Foreskin fibroblast (primary cell): ENCODE measurements at places on chromosomes 2 and 18.

- no peak for DNase-seq
These were observed 126.9 kb downstream of the SPTBN1 start for GRCh38 chr2:54582987-54583386.

- no peak for DNase-seq
These were observed 13.4 kb upstream of the COPS8 start for GRCh38 chr2:237072067-237072931.

DNA sequence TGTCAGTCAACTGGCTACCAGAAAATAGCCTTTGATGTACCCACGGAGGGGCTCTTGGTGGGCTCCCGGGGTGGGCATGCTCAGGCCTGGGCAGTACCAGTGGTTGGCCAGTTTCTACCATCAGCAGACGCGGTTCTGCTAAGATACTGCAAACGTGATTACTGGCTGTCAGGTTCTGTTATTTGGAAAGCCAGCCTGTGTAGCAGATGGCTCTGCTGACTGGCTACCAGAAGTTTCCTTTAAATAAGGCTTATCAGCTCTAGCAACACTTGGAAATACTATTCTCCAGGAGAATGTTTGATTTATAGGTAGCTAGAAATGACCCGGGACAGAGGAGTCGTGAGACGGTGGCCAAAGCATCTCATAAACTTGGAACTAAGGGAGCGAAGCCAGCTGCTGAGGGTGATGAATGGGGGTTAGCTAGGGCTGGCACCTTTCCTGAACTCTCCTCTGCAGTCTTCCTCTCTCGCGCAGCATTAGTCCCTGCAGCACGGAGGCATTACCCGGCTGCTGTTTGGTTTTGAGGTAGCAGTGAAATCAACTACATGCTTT, 171.9 kb downstream of the AGAP1 start:
- peak; percentile 47 for DNase-seq

GRCh38 chr2:69012310-69013141, 453 bp upstream of the ANTXR1 start:
- DNase-seq = peak; percentile 65

DNA sequence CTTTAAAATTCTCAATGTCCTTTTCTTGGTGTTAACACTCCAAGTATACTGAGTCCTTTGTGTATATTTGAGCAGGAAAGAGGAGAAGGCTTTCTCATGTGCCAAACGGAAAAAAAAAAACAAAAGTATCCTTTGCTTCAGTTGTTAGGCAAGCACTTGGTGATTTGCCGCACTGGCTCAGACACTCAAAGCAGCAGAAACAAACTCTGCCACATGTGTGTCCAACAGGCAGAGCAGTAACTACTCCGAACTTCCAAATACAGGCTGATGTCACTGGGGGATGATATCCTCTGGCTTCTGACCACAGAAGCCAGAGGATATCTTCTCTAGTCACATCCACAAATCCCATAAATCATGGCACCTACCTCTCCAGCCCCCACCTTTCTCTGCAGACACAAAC, 108.0 kb upstream of the SALL3 start:
- DNase-seq = no peak

DNA sequence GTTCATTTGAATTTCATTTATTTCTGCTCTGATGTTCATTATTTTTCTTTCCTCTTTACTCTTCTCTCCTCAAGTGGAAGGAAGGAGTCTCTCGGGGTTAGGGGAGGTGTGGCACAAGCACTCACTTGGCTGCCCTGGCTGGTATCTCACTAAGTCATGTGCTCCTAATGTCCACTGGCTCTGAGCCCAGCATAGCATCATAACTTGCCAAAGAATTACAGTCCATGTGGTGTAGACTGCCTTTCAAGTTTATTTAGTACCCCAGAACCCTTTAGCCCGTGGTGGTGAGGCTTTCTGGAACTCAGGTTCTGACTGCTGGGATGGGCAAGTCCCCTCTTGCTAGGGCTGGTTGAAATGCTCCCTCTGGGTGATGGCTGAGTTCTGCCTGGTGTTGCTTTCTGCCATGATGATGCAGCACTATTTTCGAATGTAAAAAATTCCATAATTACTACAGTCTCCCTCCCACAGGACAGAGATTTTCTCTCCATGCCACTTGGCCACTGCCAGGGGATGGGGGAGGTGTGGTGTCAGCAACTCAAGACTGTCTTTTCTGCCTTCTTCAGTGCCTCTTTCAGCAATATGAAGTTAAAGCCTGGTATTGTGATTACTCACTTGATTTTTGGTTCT, 22.2 kb downstream of the SPAG16 start:
- peak; percentile 48 for DNase-seq

GRCh38 chr2:100895934-100896685, 76.2 kb downstream of the NPAS2 start:
- DNase-seq = no peak

GRCh38 chr2:147632198-147632597, 212.6 kb upstream of the ACVR2A start:
- no peak for DNase-seq

DNA sequence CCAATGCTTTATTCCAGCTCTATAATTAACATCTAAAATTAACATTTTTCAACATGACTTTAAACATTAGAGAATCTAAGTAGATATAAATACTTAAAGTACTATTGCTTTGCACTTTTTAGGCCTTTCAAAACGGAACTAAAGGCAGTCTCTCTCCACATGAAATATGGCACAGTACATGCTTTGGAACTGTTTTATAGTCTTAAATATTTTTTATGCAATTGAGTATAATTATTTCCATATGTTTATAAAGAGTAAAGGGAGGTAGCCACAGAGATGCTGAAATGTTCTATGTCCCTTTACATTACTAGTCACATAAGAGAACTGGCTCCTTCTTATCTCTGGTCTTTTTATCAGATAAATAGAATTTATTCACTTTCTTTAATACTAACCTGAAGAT, 674.0 kb downstream of the PLCL1 start:
- no peak for DNase-seq

DNA sequence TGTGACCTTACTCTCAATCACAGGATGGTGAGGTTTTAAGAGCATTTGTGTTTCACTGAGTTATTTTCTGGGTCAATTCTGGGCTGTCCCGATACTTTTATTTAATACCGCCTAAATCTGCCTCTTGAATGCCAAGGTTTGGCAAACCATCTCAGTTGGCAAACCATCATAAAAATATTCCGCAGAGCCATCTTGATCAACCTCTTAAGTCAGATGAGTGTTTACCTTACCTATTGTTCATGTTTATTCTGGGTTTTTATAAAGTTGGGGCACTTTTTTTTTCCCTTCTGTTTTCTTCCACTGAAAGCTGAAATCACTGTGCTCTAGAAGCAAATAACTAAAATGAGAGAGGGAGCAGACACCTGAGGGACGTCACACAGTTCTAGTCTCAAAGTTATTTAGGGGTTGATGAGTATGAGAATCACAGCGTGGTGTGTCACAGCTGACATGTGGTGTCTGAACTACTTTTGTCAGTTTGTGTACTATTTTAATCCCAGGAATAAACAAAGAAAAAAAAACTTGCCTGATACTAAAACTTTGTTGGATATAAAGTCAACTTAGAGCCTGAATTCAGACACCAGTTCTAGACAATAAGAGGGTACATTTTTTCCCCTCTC, 48.6 kb downstream of the ETAA1 start:
- no peak for DNase-seq

DNA sequence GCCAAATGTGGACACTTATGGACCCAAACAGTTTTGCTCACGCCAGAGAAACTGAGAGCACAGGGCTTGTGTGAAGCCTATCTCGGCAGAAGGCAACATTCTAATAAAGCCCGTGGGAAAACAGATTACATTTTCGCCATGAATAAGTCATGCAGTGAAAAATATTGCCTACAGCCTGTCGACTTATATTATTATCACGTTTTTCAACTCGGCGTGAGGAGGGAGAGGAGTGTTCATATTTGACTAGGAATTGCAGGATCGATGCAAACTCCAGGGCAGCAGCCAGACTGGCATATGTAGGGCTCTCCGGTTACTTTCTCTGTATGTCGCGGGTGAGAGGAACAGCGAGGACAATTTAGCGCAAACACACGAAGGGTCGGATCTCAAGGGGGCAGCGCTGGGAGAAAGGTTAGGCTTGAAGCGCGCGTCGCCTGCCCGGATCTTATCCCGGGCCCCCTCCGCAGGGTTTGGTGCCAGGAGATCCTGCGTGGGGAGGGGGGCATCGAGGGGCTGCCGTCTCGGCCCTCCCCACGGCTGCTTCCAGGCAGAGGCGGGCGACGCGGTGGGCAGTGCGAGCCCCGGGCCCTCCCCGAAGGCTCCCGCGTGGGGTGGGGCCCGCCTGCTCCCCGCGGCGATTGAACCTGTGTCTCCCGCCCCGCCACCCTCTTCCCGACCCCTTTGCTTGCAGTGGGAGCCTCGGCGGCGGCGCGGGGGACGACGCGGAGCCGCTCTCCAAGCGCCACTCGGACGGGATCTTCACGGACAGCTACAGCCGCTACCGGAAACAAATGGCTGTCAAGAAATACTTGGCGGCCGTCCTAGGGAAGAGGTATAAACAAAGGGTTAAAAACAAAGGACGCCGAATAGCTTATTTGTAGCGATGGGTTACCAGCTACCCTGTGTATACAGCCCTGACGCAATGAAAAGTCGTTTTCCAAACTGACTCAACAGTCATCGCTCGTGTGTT, 4.4 kb downstream of the ADCYAP1 start:
- no peak for DNase-seq

GRCh38 chr2:135256531-135257260, 204.6 kb downstream of the RAB3GAP1 start:
- DNase-seq = peak; percentile 83

- DNase-seq = no peak
These were observed 487.1 kb upstream of the LRRTM4 start for GRCh38 chr2:78009289-78009688.

DNA sequence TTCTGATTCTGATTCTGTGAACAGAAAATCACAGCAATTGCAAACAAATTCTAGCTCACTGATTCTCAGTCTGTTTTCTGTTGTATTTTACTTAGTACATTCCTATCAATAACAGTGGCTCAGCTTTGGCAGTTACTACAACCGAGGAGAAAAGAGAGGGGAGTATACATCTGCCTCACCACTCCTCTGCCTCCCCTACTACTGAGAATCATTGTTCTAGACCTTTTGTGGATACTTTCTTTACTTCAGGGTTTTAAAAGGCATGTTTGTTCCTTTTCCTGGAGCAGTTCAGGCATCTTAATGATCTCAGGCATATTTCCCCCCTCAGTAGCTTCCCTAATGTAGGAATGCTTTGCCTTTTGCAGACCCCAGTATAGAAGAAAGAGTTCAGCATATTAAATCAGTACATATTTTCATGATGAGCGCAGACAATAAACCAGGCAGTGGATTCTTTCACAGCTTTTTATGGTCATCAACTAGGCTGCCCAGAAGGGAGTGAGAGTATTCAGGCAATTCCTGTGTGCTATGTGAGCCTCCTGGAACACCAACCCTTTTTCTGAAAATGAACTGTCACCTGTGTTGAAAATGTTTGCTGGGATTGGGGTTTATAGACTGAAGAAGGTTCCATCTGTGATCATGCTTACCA, 10.3 kb downstream of the STAMBP start:
- no peak for DNase-seq

- peak; percentile 38 for DNase-seq
These were observed 76.9 kb upstream of the GCFC2 start for GRCh38 chr2:75787532-75788132.

DNA sequence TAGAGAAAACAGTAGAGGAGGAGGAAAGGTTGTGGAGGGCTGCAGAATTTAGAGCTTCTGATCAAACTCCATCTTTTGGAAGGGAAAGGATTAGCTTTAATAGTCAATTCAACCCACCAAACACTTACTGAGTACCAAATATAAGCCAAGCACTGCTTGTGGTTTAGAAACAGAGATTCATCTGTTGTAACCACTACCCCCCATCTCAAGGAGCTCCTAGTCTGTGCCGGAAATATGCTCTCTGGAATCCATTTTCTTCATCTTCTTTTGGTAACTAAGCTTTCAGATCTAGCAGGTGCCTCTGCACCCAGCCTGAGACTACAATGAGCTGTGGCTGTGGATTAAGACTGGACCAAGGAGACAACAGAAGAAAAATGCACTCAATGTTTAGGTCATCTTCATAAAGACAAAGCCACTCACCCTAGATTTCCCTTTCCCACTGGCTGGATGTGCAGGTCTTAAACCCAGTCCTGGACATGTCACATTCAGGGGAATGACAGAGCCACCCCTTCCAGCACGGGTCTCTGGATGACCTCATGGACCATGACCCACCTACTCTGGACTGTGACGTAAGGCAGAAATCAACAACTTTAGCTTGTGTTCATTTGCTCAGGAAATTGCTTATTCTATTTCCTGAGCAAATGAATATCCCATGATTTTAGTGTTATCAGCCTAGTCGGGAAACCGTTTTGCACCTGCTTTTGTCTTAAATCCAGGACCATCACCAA, 52.9 kb downstream of the EPB41L3 start:
- DNase-seq = no peak

GRCh38 chr2:36653967-36654694, 42.4 kb upstream of the VIT start:
- DNase-seq = no peak

DNA sequence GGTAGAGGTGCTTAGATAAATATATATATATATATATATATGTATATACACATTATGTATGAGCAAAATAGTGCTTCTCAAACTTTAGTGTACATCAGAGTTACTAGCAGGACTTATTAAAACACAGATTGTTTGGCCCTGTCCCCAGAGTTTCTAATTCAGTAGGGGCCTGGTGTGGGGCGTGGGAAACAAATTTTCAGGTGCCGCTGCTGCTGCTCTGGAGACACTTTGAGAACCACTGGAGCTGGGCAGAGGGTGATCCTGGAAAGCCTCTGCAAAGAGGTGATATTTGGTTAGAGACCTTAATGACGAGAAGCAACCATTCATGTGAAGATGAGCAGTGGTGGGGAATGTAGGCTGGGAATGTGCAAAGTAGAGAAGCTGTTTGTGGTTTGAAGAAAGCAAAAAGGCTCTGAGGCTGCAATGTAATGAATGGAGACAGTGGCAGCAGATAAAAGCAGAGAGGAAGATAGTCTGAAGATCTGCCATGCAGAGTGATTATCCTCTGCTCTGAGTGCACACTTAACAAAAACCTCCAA, 142.9 kb downstream of the PLCL1 start:
- no peak for DNase-seq

GRCh38 chr2:86226636-86227520, 27.6 kb downstream of the MRPL35 start:
- DNase-seq = no peak

DNA sequence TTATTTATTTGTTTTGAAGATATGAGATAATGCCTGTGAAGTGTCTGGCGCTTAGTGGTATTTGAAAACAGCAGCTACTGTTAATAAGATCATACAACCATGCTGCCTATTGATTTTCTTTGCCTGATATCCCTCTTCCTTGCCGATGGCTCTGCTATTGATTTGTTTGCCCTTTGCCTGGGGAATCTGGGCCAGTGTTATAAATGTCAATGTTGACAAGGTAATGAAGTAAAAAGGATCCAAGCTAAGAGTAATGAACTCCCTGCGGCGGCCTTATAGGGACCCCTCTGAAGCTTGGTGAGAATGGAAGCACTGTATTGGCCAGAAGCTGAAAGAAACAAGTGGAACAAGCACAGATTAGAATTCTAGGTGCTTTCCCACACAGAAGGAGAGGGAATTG, 854.6 kb downstream of the CNTNAP5 start:
- DNase-seq = no peak
